KBM-7 (cell line): ENCODE measurements at places on chromosomes 1 and 21.

GRCh38 chr1:23838401-23838866 is 13.2 kb upstream of the HMGCL start:
- DNase-seq, result peak; percentile 75

GRCh38 chr1:159752135-159752580 is 28.6 kb upstream of the DUSP23 start:
- no peak for DNase-seq

DNA sequence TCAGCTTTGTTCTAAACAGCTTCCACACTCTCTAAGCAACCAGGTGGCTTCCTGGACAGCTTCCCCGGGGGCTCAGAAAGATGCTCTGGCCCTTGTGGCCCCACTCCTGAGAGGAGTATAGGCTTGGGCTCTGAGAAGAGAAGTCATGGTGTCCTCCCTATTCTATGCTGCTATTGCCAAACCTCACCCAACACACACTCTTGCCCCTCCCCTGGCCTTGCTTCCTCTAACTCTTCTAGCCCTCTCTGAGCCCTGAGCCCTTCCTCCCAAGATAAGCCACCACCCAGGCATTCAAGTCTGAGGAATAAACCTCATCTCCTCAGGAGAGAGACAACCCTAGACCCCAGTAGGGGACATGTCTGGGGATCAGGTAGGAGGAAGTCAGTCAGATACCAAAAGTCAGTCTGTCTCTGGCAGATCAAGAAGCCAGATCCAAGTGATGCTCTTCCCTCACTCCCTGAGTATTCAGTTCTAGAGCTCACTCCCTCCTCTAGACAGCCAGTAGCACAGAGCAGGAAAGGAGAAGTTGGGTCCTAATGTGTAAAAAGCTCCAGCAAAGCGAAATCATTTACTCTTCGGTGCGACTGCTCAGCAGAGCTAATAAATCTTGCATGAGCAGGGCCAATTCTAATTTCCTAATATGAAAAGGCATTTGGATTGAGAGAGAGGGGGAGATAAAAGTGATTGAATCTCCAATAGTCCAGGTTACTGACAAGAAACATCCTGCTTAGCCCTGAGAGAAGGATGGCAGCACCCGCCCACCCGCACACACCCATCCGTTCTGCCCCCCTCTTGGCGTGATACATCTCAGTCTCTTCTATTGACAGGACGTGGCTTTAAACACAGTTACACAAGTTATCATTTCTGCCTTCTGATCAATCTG is 50.5 kb downstream of the DMAP1 start:
- no peak for DNase-seq

DNA sequence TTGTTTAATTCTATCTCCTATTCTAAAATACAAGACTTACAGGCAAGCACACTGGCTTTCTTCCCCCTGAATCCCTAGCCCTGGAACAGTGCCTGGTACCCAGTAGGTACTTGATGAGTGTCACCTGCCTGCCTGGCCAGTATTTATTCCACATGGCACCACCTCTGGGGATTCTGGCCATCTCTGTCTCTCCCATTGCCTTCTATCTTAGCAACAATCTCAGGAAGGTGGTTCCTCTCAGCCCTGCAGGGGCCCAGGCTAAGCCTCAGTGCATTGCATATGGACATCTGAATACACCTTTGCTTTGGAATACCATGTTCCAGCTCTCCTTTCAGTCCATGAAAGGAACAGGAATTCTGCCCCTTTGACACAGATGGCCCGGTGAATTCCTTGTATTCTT is 81.0 kb downstream of the HIVEP3 start:
- no peak for DNase-seq

- peak; percentile 75 for DNase-seq
Observed at GRCh38 chr1:161792740-161793139, 26.6 kb downstream of the ATF6 start.

- DNase-seq, result no peak
Observed at GRCh38 chr1:1540090-1540817, at the start of gene TMEM240. Gene TMEM240, minus strand, starts transcription at chr1:1540624. Its CDS starts 278 bp downstream, at chr1:1540346.

DNA sequence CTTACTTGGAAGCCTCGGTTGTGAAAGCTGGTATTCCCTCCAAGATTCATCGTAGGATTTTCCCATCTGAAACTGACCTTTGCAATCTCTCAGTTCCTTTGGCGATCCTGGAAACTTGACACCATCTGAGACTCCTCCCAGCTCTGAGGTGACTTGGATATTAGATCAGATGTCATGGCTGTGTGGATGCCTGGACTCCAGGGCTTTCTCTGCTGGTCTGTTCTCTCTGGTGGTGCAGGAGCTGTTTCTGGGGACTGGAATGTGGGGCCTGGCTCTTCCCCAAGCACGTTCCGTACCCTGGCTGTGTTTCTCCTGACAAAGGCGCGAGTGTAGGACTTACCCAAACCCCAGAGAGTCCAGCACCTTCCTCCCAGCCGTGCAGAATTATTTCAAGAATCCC is 252.2 kb downstream of the RPS6KC1 start:
- no peak for DNase-seq

DNA sequence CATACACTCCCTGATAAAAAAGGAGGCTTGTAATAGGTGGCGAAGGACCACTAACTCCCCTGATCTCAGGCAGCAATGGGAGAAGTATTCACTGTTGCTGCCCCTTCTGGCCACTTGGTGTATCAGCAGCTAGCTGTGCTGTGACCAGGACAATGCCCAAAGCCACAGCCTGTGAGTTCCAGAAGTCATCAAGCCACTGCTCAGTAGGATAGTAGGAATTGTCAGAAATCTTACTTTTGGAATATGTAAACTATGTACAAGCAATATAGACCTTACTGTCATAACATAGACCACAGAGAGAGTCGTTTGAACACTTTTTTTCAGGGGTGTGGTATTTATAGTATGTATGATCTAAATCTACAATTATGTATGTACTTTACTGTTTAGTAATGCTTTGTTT is 248.3 kb upstream of the CAMK1G start:
- DNase-seq, result peak; percentile 14

DNA sequence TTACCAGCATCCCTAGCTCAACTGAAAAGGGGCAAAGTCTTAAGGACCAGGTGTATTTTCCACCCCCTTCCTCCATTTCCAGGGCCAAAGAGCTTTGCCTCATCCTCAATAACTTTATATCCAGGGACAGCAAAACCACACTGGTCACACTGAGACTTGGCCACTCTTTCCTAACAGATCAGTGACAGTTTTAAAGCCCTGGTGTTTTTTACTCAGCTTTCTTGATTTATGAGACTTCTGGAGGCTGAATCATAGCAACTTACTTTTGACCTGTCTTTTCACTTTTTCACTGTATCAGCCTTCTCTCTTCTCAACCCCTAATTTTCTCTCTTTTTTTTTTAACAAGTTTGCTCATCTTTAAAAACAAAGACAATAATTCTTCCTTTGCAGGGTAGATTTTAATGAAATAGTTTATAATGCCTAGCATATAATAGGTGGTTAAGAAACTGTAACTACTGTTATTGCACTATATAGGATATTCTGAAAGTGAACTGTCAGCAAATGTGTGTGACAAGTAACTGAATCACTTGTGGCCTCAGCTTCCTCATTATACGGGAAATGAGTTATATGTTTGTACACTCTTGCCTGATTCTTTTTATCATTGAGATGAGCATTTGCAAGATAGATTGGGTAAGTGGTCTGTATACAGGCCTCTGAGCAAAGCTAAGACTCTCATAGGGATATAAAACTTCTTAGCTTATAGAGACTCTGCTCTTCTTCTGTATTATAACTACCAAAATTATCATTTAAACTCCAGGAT is 19.7 kb upstream of the DYNLT5 start:
- DNase-seq, result peak; percentile 71

- DNase-seq, result no peak
Observed at GRCh38 chr1:172421974-172422604, 1.6 kb downstream of the C1orf105 start.

DNA sequence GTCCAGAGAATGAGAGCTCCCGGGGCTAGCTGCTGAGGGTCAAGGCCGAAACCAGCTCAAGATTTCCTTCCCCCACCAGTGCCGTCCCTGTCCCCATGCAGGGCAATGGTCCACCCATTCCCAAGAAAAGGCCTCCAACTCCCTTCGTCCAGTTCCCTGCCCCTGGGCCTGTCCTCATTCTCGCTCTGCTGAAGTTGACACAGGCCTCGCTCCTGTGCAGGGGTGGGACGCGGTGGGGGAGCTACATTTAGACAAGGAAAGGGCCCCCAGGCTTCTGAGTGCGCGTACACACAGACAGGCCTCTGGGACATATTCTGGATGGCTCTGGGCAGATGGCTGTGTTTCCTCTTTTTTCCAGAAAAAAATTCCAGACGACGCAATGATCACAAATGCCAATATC is 188.3 kb downstream of the ETS2 start:
- no peak for DNase-seq

- DNase-seq, result no peak
Observed at GRCh38 chr1:240385985-240386978, 225.7 kb downstream of the GREM2 start.

DNA sequence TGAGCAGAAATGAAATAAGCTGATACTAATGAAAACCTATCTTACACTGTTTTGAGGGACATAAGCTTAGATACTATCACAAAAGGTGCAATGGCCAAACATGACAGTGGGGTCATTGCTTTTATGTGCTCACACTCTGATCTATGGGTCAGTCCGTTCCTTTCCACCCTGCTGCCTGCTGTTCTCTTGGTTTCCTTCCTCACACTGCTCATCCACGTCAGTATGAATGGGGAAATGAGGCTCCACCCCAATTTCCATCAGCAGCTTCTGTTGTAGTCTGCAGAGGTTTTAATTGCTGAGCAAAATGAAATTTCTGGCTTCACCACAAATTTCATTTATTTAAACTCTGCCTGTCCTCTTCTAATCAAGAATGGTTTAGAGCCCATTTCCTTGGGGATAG is 155.2 kb downstream of the GABPA start:
- no peak for DNase-seq

- DNase-seq, result no peak
Observed at GRCh38 chr1:212515329-212515760, 82.6 kb downstream of the NENF start.
